ENCODE measurements at places on chromosomes 12 and 14. TPM values are rescaled to one million over a fixed set of nuclear protein-coding genes. Genes with fewer than 3 reads are reported as not detected.

DNA sequence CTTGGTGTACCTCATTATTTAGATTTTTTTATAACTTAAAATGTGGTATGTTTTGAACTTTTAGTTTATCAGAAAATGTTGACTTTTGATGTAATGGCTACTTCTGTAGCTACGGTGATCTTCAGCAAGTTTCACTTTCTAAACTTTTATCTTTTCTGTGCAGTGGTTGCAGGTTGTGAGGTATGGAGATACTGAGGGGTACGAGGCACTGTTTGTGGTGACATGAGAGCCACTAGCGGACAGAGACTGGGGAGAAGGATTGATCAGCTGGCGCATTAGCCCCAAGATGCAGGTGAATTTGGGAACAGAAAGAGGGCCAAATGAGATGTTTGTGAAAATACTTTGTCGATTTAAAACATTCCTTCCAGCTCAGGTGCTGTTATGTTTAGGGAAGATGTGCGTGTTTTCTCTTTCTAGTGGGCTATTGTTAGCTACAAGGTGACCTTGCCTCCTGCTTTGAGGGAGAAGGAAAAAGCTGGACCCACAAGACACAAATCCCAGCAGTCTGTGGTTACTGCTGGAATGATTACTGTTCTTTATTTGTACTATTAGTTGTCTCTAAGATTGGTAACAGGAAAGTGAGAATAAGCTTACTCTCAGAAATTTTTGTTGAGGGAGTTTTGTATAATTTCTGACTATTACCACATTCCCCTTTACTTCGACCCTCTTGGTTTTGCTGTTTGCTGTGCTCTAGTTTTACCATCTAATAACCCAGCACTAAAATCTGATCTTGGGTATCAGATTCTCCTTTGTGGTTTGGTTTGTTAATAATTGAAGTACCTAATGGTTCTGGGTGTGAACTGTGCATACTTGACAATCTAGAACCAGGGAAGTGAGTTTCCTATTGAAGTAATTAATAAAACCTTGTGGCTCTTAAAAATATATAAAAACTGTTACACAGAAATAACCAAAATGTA lies 61.7 kb downstream of the FBXO34 start:
- DNase-seq: no peak

The TIGAR gene
- polyA plus RNA-seq: 6.1 TPM

The PLXNC1 gene
- 25.4 TPM for polyA plus RNA-seq

The AP4S1 gene
- polyA plus RNA-seq: 20.8 TPM

The HSPB8 gene
- polyA plus RNA-seq: not detected

The TAS2R7 gene
- not detected for polyA plus RNA-seq

The PDZRN4 gene
- 5.2 TPM for polyA plus RNA-seq

- no peak for DNase-seq
Observed at GRCh38 chr12:90627180-90627896, 327.6 kb downstream of the CCER1 start.

The INHBC gene
- polyA plus RNA-seq: 0.12 TPM

The NUAK1 gene
- polyA plus RNA-seq: 23.4 TPM

The SERPINA1 gene
- 12.4 TPM for polyA plus RNA-seq

The NKX2-1 gene
- not detected for polyA plus RNA-seq

The GRIN2B gene
- 0.05 TPM for polyA plus RNA-seq

DNA sequence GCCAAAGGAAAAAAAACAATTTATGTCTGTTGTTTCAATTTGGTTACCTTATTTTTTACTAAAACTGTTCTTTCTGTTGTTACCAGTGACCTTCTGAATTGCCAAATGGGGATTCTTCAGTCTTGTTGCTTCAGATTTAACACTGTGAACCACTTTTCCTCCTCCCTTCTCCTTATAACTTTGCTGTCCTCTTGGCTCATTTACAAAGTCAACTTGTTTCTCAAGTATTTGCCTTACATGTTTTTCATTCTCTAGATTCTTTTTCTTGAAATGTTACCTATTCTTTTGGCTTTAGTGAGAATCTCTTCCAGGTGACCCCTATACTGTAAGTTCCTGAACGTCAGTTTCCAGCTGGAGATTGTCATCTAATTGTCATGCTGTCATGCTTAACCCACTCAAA lies 19.4 kb downstream of the FUT8 start:
- no peak for DNase-seq

DNA sequence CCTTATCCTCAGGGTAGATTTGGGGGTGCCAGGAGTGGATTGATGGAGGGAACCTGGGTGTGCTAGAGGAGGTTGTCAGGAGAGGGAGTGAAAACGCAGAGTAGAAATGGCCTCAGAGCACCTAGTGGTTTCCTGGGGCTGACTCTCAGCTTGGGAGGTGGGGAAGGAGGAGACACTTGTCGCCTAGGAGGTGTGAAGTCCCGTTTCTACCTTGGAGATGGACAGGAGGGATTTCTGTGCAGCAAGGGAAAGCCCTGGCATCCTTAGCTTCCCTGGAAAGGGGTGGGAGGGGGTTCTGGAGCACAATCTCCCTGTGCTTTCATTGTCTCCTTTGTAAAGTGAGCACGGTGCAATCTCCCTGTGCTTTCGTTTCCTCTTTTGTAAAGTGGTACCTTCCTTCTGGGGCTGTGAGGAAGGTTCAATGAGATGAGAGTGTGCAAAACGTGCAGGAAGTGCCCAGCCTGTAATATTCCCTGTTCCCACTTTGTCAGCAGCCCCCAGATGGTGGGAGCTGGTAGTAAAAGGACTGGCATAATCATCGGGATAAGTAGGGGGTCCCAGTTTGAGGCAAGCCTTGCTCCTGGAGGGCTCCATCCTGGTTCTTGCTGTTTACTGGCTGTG lies 1.6 kb downstream of the OAS3 start:
- DNase-seq: no peak
